Glutamatergic neuron (in vitro differentiated cells): ENCODE measurements at places on chromosomes 6 and 20. TPM values are rescaled to one million over a fixed set of nuclear protein-coding genes. Genes with fewer than 3 reads are reported as not detected.
A peak's percentile ranks its signal among the peaks of the same experiment; 100 is the strongest.

COX4I2 gene
- total RNA-seq = not detected

DNA sequence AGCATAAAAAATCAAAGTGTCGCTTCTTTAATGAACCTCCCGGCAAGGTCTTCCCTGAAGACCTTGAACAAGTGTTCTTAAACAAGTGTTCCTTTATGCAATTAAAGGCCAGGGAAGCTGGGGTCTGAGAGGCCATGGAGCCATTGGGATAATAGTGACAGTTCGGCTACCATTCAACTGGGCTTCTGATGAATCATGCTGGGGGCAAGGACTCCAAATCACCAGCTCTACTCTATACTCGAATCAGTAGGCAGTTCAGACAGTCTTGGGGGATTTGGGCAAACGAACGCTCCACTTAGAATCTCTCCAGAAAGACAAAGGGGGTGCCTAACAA, 34.7 kb upstream of the EZR start:
- no peak for DNase-seq

DNA sequence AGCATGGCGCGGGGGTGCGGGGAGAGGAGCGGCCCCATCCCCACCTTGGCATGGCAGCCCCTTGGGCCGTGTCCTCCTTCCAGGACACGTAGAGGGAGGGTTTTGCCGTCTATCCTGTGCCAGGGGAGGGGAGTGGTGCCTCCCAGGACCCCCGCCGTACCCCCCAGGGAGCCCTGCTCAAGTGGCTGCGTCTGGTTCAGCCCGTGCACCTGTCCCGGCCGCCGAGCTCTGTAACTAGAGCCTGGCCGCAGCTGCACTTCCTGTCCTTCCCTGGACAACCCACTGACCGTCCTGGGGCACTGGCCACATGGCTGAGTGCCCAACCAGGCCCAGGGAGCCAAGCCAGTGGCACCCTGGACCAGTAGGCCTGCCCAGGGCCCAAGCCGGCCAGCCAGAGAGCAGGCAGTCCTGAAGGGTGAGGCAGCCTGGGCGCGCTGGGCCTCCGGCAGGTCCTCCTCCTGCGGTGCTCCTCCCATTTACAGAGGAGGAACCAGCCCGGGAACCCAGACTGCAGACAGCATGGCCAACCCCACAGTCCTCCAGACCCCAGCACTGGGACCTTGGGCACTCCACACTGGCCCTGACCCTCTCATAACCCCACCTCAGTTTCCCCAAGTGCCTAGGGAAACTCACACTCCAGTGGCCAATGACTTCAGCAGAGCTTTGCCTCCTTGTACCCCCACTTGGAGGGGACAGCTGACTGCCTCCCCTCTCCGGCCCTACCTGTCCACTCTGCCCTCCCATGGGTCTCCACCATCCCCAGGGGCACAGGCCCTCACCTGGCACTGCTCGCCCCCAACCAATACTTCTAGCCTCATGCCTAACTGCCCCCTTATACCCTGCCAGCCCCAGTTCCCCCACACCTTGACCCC, 8.7 kb downstream of the LAMA5 start:
- peak; percentile 28 for DNase-seq

DNA sequence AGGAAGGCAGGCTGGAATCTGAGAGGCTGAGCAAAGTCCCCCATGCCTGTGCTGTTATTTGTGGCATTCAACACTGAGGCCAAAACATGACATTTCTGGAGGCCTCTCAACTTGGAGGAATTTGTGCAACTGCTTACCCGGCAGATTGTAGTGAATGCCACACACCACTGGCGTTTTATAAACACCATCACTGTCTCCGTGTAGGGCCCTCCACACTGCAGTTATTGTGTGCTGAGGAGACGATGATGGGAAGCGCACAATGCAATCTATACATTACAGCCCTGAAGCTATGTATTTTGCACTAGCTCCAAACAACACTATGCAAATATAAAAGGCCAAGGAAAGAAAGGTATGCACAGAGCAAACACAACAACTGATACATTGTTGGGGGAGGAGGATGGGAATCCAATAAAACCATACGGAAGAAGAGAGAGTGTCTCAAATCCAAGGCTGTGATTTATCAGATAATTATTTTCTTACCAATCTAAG, 106.5 kb downstream of the SMLR1 start:
- DNase-seq = no peak

TDRD6 gene
- 0.64 TPM for total RNA-seq

FKBP5 gene
- 10.6 TPM for total RNA-seq

DNA sequence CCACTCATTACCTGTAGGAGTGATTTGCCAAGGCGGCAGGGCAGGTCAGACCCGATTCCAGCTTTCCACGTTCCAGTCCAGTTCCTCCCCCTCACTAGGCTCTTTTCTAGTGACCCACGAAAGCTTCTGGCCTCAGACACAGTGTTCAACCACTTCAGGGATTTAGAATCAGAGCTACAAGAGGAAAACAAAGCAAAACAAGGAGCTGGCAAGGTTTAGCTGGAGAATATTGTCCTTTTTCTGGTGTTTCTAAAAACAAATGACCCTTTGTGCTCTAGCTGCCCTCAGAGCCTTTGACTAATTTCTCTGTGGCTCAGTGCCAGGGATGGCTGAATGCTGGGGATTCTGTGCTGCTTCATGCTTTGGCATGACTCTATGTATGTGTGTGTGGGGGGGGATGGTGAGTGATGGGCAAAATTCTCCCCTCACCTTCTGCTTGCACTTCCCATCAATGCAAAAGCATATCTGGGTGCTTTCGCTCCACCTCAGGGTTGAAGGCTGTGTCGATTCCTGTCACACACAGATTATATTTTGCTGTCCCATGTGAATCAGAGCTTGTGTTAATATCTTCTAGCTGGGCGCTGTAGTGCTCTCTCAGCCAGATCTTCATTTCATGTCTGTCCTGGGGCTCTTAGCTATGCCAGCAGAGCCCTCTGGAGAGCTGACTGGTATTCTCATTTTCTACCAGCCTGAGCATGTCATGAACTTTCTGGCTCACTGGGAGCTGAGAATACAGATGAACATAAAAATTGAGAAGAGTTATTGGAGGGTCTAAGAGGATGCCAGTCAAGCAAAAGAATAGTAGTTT, 19.3 kb upstream of the NEDD9 start:
- no peak for DNase-seq

DNA sequence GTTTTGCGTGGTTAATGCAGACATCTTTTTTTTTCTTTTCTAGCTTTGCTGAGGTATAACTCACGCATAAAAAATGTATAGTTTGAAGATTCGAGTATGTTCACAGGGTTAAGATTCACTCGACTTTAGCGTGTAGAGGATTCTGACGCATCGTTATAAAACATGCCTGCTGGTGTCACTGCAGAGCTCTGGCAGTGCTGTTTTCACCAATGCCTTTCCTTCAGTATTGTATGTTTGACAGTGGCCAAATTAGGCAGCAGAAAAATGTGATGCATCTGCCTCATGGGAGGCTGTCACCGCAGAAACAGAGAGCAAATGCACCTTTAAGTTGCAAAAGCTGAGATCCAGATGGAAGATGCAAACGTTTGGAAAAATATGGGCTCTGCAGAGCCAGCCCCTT, 18.0 kb upstream of the SIRPB2 start:
- DNase-seq = no peak

- no peak for DNase-seq
Observed at GRCh38 chr6:82910395-82910794, 155.2 kb downstream of the UBE3D start.

DNA sequence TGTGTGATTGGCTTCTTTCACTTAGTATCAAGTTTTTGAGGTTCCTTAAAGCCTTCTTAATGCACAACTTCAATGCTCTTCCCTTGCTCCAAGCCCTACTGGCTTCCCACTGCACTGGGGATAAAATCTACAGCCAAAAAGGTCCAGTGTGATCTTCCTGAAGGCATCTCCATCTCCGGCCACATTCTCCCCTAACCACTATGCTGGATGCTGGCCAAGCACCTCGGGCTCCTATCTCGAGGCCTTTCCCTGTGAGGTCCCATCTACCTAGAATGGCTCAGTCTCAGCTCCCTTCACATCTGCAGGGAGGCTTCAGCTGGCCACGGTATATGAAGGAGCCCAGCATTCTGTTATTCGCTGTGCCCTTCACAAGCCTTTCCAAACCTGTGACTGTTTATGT, 48.1 kb downstream of the CNKSR3 start:
- DNase-seq = no peak

TSHZ2 gene
- total RNA-seq = 10.0 TPM

DNA sequence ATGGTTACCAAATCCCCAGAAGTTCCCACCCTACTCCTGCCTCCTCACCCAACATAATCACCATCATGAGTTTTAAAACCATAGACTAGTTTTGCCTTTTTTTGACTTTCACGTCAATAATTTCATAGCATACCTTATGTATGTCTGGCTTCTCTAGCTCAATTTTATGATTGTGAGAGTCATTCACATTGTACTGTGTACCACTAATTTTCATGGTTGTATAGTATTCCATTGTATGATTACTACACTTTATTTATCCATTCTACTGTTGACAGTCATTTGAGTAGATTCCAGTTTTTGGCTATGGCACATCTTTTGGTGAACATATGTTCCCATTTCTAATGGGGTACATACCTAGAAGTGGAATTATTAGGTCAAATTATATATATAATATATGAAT, 195.3 kb upstream of the TCF21 start:
- DNase-seq = no peak

GRCh38 chr6:151351731-151352130, 39.6 kb downstream of the ZBTB2 start:
- DNase-seq = no peak

GNMT gene
- 0.54 TPM for total RNA-seq

PNLDC1 gene
- not detected for total RNA-seq
